ENCODE measurements at places on chromosomes 5 and 9. TPM values are rescaled to one million over a fixed set of nuclear protein-coding genes. Genes with fewer than 3 reads are reported as not detected.

Gene NUDT12
- not detected for polyA plus RNA-seq

Gene FOXD1
- polyA plus RNA-seq, result not detected

Gene TRIM7
- polyA plus RNA-seq, result 15.7 TPM

- peak; percentile 36 for DNase-seq
Observed at GRCh38 chr5:140632366-140633020, 482 bp downstream of the CD14 start.

Gene TMEM252
- polyA plus RNA-seq, result 1.8 TPM
